ENCODE measurements at places on chromosomes 3 and 15.

DNA sequence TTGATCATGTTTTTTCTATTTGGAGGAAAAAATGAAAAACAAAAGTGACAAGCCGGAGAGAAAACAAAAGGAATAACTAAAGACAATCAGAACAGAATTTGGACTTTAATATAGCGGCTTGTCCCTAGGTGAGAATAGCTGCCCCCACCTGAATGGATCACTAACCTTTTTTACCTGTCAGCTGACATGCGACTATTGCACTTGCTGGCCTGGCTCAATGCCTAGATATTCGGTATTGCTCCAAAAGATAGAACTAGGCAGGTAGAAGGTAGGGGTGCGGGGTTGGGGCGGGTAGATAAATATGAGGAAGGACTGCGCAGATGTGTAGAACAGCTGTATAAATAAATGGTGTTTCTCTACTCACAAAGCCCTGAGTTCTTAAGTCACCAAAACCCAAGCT is 650 bp upstream of the MORC1 start:
- DNase-seq, result no peak

- no peak for DNase-seq
These were observed 10.6 kb upstream of the CD96 start for GRCh38 chr3:111531446-111531845.

- peak; percentile 48 for DNase-seq
These were observed 691 bp downstream of the RHCG start for GRCh38 chr15:89495638-89496145.

- no peak for DNase-seq
These were observed 74.8 kb upstream of the WDR72 start for GRCh38 chr15:53834214-53834613.

DNA sequence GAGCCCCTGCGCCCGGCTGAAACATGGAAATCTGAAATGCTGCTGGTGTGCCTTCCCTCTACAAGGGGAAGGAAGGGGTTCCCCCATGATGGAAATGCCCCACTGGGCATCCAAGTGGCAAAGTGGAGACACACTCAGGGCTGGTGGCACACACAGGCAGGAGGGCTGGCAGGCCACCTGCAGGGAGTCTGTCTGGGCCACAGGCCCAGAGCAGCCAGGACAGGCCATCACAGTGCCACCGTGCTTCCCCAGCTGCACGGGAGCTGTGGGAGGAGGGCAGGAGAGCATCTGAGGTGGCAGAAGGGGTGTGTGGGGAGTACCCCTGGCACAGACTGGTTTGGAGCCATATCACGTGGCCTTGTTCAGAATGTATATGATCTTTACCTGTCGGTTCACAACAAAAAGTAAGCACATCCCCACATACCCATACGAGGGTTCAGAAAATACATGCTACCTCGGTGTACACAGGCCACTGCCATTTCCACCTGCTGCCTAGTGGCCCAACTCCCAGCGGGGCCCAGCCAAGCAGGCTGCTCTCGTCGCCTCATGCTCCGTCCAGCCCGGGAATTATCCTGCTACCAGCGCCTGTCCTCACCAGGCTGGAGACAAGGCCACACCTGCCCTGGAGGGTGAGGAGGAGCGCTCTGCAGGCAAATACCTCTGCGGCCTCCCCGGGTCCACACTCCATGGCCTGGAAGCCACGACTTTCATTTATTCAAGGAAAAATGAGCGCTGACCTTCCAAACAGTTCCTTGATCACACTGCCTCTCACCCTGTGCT is 22.6 kb upstream of the DUSP7 start:
- DNase-seq, result no peak

- no peak for DNase-seq
These were observed 196.4 kb upstream of the LPP start for GRCh38 chr3:187957582-187957981.

GRCh38 chr3:44969154-44969827 is 6.7 kb downstream of the ZDHHC3 start:
- no peak for DNase-seq

GRCh38 chr3:126129398-126129891 is 45.5 kb upstream of the SLC41A3 start:
- DNase-seq, result peak; percentile 65
